ENCODE measurements at places on chromosomes 5 and 9. TPM values are rescaled to one million over a fixed set of nuclear protein-coding genes. Genes with fewer than 3 reads are reported as not detected.

The CPEB4 gene
- total RNA-seq, result 44.5 TPM

The SHOC1 gene
- 0.07 TPM for total RNA-seq

The ZFP2 gene
- total RNA-seq, result not detected

The FYB1 gene
- 2.0 TPM for total RNA-seq

The HNRNPK gene
- total RNA-seq, result 581 TPM

The SPATA6L gene
- total RNA-seq, result 0.85 TPM

The MLANA gene
- total RNA-seq, result not detected

The WHRN gene
- 3.2 TPM for total RNA-seq

The TMEM232 gene
- total RNA-seq, result 2.0 TPM

The CCNI2 gene
- total RNA-seq, result not detected

The CBY3 gene
- total RNA-seq, result not detected

The WDR70 gene
- total RNA-seq, result 22.0 TPM

The PCDHB12 gene
- 0.17 TPM for total RNA-seq

The SAXO1 gene
- total RNA-seq, result not detected

The CYLC2 gene
- total RNA-seq, result not detected

The ANKRD31 gene
- 0.33 TPM for total RNA-seq

The FIBCD1 gene
- total RNA-seq, result 3.3 TPM

The GABRA1 gene
- total RNA-seq, result not detected

The ZNF367 gene
- total RNA-seq, result 1.5 TPM

The PCSK1 gene
- total RNA-seq, result not detected

The NMUR2 gene
- not detected for total RNA-seq

The SH2D3C gene
- total RNA-seq, result under 0.01 TPM

Data from mammary epithelial cell (primary cell).